Left lobe of liver (tissue), 2 donors: ENCODE measurements at places on chromosomes 12 and 14. TPM values are rescaled to one million over a fixed set of nuclear protein-coding genes. Genes with fewer than 3 reads are reported as not detected.

Gene SMARCC2
- total RNA-seq, result 27.6 TPM

Gene CNTN1
- total RNA-seq, result 0.60 TPM

Gene AQP6
- 0.28 TPM for total RNA-seq

Gene A2M
- total RNA-seq, result 915 TPM

Gene SYNDIG1L
- not detected for total RNA-seq

Gene GPR84
- total RNA-seq, result not detected

Gene DCN
- total RNA-seq, result 108 TPM

Gene ARMH4
- 0.96 TPM for total RNA-seq

Gene CLEC1B
- 10.7 TPM for total RNA-seq

Gene MYL6B
- 6.5 TPM for total RNA-seq

Gene ANG
- total RNA-seq, result 685 TPM

Gene DHRS2
- total RNA-seq, result 6.2 TPM

Gene RHEBL1
- 0.18 TPM for total RNA-seq

Gene TDRD9
- 0.75 TPM for total RNA-seq

Gene KCNK10
- total RNA-seq, result not detected

Gene CRIP1
- 3.2 TPM for total RNA-seq

Gene CCND2
- total RNA-seq, result 3.5 TPM

Gene LRIG3
- 10.8 TPM for total RNA-seq

Gene RASSF8
- total RNA-seq, result 9.0 TPM

Gene PTPRO
- 0.58 TPM for total RNA-seq

Gene BMP4
- total RNA-seq, result 2.5 TPM

Gene MED13L
- total RNA-seq, result 41.9 TPM

Gene TMEM132C
- total RNA-seq, result 0.10 TPM

Gene GUCY2C
- not detected for total RNA-seq

Gene WDR20
- total RNA-seq, result 14.0 TPM

Gene SERPINA9
- not detected for total RNA-seq

Gene KRT5
- total RNA-seq, result not detected

Gene PLEKHD1
- total RNA-seq, result not detected

Gene PCNX4
- total RNA-seq, result 17.4 TPM

Gene SRRM4
- total RNA-seq, result not detected

Gene SERPINA5
- 216 TPM for total RNA-seq

Gene TCL1A
- total RNA-seq, result not detected

Gene SLC25A21
- total RNA-seq, result 0.25 TPM

Gene STYK1
- not detected for total RNA-seq

Gene DPPA3
- not detected for total RNA-seq

Gene IQSEC3
- total RNA-seq, result 0.70 TPM

Gene IAPP
- 0.25 TPM for total RNA-seq

Gene ISM2
- not detected for total RNA-seq

Gene NFE2
- 0.68 TPM for total RNA-seq

Gene DBX2
- total RNA-seq, result not detected

Gene ZNF268
- total RNA-seq, result 8.3 TPM

Gene NXPH4
- total RNA-seq, result 0.13 TPM

Gene TRPV4
- total RNA-seq, result 6.7 TPM

Gene PTCSC3
- not detected for total RNA-seq
